ENCODE measurements at places on chromosomes 7 and 10.

DNA sequence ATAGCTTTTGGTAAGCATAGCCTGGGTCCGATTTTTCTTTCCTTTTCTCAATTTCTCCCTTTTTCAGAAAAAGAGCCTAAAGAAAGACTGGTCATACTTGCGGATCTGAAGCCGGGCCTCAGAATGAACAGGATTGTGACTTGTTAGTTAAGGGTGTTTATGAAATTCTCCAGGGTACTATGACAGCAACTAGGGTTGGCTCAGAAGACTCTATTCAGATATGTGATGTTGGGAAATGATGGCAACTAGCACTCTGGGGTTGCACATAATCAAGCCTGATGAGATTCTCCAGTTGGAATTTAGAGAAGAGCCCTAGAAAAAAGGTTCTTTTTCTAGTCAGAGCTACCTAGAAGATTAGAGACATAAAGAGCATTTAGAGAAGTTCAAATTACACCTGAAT lies 352.4 kb upstream of the POM121L12 start:
- DNase-seq, result no peak

DNA sequence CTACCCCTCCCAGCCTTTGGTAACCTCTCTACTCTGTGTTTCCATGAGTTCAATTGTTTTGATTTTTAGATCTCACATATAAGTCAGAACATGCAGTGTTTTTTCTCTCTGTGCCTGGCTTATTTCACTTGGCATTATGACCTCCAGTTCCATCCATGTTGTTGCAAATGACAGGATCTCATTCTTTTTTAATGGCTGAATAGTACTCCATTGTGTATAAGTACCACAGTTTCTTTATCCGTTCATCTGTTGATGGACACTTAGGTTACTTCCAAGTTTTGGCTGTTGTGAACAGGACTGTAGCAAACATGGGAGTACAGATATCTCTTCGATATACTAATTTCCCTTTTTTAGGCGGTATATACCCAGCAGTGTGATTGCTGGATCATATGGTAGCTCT lies 141.6 kb downstream of the LRRC4 start:
- DNase-seq, result no peak

DNA sequence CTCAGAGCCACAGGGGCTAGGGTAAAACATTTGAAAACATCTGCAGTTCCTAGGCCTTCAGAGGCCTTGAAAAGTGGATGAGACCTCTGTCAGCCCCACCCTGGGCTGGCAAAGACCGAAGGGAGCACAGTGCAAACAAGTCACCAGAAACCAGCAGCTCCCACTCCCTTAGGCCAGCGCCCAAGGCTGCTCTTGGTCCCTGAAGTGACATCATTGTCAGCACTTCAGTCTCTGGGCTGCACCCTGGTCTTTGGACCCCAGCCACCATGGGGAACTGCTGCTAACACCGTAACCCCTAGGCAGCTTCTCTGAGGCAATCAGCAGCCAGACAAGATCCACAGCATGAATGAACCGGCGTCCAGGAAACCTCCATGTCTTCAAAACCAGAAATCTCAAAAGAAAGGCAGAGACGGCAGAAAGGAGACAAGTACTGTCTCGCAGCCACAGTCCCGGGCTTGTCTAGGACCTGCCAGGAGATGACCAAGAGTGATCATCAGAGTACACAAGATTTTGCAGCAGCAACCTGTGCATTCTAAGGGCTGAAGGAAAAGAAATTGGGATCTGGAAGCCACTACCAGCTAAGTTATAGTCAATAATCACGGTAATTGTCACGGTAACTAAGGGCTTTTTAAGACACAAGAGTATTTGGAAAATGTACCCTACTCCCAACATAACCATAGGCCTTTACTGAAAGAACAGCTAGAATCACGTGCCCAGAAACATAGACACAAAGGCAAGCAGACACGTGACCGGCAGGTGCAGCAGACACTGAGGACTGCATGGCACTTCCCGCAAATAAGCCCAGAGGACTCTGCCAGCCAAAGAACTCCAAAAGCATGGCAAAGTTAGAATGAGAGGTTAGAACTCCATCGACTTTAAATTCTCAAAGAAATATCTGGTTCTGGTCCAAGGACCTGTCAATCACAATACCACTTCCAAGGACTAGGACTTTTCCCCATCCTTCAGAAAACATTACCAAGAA lies 23.3 kb downstream of the CPXM2 start:
- DNase-seq, result no peak

GRCh38 chr7:152158801-152159587 lies 133.5 kb downstream of the GALNT11 start:
- DNase-seq, result no peak

DNA sequence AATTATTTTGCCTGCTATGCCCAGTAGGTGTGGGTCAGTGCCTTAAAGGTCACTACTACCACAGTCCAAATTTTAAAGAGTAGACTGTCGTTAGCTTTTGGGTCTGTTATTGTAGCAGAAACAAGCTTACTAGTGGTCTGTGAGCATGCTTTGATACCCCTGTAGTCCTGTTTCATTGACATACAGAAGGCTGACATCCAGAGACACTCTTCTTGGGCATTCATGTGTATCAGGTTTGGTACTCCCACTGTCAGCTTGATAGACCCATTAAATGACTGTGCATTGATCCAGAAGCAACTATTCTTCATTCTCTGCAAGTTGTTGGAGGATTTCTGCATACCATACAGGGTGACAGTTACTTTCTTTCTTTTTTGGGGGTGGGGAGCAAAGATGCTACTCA lies 884.4 kb upstream of the CELF2 start:
- DNase-seq, result no peak

GRCh38 chr10:79491143-79491835 lies 21.0 kb upstream of the EIF5AL1 start:
- no peak for DNase-seq

- DNase-seq, result no peak
These were observed 76.2 kb downstream of the CTBP2 start for GRCh38 chr10:125084191-125084613.

DNA sequence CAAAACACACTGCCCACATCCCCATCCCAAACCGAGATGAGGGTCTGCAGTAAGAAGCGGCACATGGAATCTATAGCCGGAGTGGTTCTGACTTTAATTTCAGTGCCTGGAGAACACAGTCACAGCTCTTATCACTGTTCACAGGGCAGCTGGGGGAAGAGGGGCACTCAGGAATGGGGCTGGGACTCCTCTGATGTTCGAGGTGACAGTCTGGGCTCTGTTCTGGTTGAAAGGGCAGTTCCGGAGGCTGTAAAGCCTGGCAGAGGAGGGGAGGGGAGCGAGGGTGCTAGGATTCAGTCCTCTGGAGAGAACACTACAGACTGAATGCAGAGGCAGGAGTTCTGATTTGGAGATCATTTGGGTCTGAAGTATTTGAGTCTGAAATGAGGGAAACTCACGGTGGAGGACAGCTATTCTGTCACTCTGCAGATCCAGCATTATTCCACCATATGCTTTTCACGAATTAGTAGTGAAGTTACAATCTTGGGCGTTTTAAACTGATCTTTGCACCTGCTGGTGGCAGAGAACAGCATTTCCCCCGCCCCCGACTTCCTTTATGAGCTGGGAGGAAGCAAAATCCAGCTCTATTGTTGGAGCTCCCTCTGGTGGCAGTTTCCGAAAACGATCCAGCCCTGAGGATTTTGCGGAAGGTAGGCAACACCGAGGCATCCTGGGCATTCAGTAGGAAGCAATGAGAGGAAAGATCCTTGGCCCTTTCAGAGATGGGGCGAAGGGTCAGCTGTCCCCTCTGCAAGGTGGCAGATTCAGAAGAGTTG lies 22.7 kb upstream of the KCNK18 start:
- peak; percentile 91 for DNase-seq

- no peak for DNase-seq
These were observed 16.6 kb upstream of the PTN start for GRCh38 chr7:137360087-137360679.

- DNase-seq, result no peak
These were observed 172.8 kb upstream of the AKR1E2 start for GRCh38 chr10:4653160-4653559.

DNA sequence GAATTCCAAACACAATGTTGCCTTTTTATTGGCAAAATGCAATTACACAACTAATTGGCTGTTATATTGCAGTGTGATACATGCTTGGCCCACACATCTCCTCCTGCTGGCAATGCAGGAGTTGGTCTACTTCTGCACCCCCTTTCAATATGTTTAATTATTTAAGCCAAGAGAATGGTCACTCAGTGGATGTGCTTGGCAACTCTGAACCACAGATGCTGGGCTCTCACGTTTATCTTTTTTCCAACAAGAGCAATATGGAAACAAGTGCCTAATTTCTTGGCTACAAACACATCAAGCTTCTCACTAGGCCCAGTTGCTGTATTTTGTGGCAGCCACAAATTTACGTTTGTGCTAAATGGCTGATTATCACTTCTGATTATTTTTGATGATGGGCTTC lies 1149.2 kb upstream of the CELF2 start:
- DNase-seq, result no peak

DNA sequence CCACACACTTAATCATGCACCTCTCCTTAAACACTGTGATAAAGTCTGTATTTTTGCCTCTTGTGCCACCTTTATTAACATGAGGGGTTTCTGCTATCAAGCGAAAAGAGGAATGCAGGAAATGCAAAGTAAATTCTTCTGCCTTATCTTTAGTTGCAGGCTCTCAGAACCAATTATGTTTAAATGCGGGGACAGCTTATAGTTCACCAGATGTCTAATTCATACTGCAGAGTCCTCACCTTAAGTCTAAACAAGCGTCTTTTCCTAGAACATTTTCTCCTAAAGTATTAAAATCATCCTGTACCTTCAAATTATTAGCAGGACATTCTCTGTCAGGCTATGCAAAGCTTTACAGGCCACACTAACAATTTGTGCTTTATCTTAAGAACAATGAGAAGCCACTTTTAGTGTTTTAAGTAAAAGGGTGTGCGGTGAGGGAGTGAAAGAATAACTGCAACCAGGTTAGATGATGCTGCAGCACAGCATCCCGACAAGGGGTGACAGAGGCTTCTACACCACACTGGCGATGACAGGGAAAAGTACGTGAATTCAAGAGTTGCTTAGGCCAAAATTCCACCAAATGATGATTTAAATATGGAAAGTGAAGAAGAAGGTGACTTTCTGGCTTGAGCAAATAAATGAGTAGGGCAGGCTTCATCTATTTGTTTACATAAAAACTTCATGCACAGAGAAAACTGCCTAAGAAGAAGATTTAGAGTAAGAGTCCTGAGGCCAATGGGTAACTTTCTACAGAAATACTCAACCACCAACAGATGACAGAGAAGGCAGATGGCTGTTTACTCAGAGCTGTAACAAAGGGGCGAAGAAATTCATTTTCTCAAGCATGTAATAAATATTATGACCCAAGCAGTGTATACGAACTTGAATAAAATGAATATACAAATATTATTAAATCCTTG lies 36.0 kb downstream of the EZH2 start:
- DNase-seq, result no peak

DNA sequence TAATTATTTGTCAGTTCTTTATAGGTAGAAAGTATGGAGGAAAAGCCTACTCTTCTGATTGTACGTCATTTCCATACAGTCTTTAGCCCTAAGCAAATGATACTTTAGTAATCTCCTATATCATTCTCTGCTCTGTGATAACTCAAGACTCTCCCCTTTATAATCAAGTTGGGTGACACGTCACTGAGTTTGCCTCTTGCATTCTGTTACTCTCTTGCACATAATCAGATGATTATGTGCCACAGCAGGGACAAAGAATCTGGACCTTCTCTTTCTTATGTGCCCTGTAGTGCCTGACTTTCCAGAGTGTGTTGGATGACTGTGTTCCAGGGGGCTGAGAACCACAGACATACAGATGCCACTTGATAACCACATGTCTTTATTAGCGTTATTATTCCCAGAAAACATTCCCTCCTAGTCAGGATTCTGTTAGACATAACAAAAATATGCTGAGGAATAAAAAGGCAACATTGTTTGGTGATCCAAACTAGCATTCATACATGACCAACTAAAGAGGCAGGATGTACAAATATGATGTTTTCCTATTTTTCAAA lies 116.4 kb upstream of the HGF start:
- DNase-seq, result no peak

- no peak for DNase-seq
These were observed 35.5 kb downstream of the RBM20 start for GRCh38 chr10:110679486-110680272.

GRCh38 chr7:159102681-159103381 lies 41.8 kb downstream of the VIPR2 start:
- no peak for DNase-seq

DNA sequence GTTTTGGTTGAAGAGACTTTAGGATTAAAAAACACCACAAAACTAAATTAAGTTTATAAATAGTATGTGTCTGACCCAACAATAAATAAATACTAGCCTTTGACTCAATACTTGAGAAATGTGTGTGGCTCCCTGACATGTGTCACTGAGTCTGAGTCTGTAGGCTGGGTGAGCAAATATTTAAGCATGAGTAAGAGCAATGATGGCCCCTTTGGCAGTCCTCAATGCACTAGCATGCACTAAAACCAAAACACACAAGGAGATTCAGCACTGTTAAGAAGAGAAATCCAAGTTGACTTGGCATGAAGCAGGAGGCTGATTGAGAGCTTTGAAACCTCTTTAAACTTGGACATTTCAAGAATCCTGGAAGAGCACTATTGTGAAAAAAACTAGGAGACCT lies 37.1 kb downstream of the CCDC71L start:
- DNase-seq, result no peak

DNA sequence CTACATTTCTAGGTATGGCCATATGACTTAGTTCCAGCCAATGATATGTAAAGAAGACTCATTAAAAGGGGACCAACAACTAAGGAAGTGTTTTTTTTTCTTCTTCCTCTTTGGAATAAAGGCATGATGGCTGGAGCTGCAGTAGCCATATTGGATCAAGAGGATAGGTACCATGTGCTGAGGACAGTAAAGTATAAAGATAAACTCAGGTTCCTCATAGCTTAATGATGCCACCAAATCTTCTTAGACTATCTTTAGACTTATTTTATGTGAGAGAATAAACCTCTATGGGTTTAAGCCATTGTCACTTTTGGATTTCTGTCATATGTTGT lies 85.3 kb downstream of the ANLN start:
- no peak for DNase-seq

DNA sequence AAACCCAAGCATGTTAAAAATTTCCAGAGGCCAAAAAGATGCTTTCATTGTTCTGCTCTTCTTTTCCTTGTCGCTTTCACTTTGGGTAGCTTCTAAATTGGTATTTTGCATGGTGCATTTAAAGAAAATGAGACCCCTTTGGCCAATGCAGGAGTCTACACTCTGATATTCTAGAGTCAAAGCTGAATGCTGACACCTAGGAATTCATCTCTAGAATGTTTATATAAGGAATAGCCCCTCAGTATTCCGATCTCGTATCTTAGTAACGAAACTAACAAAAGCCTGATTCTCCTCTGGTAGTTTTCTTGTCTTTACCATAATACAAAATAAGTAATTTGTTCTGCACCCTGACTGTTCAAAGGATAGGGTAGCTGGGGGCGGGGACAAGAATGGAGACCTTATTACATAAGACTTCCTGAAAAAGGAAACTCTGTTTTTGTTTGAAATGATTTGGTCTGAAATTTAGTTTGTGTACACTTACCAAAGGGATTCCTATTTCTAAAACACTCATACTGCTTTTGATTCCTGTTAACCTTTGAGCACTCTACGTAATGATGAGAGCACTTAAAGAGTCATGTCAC lies 17.1 kb downstream of the IKZF1 start:
- DNase-seq, result no peak
